ENCODE measurements at places on chromosomes 1 and 21.

DNA sequence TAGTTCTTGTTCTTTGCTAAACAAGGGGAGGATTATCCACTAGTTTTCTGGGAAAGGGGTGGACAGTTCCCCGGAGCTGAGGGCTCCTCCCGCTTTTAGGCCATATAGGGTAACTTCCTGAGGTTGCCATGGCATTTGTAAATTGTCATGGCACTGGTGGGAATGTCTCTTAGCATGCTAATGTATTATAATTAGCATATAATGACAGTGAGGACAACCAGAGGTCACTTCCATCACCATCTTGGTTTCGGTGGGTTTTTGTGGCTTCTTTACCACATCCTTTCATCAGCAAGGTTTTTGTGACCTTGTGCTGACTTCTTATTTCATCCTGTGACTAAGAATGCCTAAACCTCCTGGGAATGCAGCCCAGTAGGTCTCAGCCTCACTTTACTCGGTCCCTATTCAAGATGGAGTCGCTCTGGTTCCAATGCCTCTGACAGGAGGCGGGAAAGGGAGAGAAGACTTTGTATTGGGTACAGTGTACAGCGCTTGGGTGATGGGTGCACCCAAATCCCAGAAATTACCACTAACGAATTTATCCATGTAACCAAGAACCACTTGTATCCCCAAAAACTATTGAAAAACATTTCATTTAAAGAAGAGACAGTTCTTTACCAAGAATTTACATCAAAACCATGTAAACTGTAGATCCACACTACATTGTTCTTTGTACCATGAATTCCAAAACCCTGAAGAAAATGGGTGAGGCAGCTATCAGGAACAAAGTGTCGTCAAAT lies 8.7 kb upstream of the SLC2A5 start:
- DNase-seq: no peak

GRCh38 chr1:15207829-15208429 lies 39.1 kb upstream of the FHAD1 start:
- DNase-seq: no peak

DNA sequence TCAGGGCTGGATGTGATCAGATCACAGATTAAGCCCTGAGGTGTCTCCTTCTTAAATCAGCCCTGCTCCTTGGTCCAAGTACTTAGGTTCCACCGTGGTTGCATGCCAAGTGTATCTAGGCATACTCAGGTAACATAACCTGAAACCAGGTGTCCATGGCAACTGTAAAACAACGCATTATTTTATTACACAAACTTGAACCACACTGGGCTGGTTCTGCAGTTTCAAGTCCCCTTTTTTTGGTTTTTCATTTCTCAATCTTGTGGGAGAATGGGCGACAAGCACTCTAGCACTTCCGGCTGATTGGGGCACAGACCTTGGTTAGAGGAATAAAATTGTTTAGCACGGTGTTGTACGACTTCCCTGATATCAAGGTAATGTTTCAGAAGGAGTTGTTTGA lies 65.2 kb downstream of the GBP6 start:
- DNase-seq: no peak

- DNase-seq: no peak
Measured at GRCh38 chr1:247337961-247338360, 6.3 kb upstream of the ZNF496 start.

GRCh38 chr21:29308456-29308783 lies 9.7 kb downstream of the BACH1 start:
- no peak for DNase-seq

DNA sequence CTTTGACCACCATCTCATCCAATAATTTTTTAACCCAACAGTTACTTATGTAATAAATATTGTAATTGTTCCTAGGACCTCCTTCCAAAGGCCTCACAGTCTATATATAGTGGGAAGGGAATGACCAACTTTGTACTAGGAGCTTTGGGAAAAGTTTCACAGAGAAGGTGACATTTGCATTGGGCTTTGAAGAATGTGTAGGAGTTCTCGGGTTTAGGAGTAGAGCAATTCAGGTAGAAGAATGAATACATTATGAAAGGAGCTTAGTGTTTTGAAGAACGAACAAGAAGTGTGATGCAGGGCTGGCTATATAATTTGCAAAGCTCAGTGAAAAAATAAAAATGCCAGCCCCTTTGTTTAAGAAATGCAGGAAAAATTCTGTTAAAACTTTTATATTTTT lies 330.4 kb upstream of the DEPDC1 start:
- no peak for DNase-seq

- DNase-seq: no peak
Measured at GRCh38 chr1:206955476-206956451, 9.5 kb upstream of the PIGR start.

- no peak for DNase-seq
Measured at GRCh38 chr1:98323906-98324358, 337.6 kb upstream of the SNX7 start.
